ENCODE measurements at places on chromosomes 4 and X. TPM values are rescaled to one million over a fixed set of nuclear protein-coding genes. Genes with fewer than 3 reads are reported as not detected.

PPP1R3F gene
- total RNA-seq: 9.8 TPM

SHOX gene
- not detected for total RNA-seq

IL3RA gene
- 1.6 TPM for total RNA-seq

DACH2 gene
- total RNA-seq: not detected

UGT8 gene
- total RNA-seq: 24.0 TPM

NHS gene
- total RNA-seq: not detected

AADAT gene
- total RNA-seq: not detected

GPR34 gene
- total RNA-seq: not detected

CA5B gene
- total RNA-seq: 17.2 TPM

NUDT10 gene
- 0.36 TPM for total RNA-seq

TLR10 gene
- total RNA-seq: 51.5 TPM

TASL gene
- total RNA-seq: 27.0 TPM

TMEM271 gene
- not detected for total RNA-seq

NAA11 gene
- not detected for total RNA-seq

SPANXC gene
- total RNA-seq: not detected

PIR gene
- total RNA-seq: 0.22 TPM

USP17L5 gene
- not detected for total RNA-seq

TMSB15A gene
- not detected for total RNA-seq

PFKFB1 gene
- 0.47 TPM for total RNA-seq

FGF13 gene
- total RNA-seq: not detected

GC gene
- not detected for total RNA-seq

RIBC1 gene
- 1.7 TPM for total RNA-seq

SPANXN3 gene
- total RNA-seq: not detected

EXOC1 gene
- total RNA-seq: 46.7 TPM

FABP2 gene
- not detected for total RNA-seq

TEX13C gene
- not detected for total RNA-seq

IL2 gene
- not detected for total RNA-seq

ASB9 gene
- not detected for total RNA-seq

STAP1 gene
- 62.3 TPM for total RNA-seq

MAGEB3 gene
- not detected for total RNA-seq

HPRT1 gene
- 19.5 TPM for total RNA-seq

FGFBP2 gene
- total RNA-seq: 0.59 TPM

UNC5C gene
- not detected for total RNA-seq

PROM1 gene
- not detected for total RNA-seq

GAGE13 gene
- not detected for total RNA-seq

GABRE gene
- not detected for total RNA-seq

GAGE1 gene
- total RNA-seq: not detected

CYSLTR1 gene
- total RNA-seq: 43.4 TPM

KLHL34 gene
- 0.59 TPM for total RNA-seq

FGFR3 gene
- total RNA-seq: not detected

DRD5 gene
- total RNA-seq: not detected

CSAG1 gene
- total RNA-seq: not detected

THAP9 gene
- 6.8 TPM for total RNA-seq

SRPX gene
- 0.83 TPM for total RNA-seq

MAGEC2 gene
- not detected for total RNA-seq

CXCL10 gene
- total RNA-seq: not detected

ERAS gene
- not detected for total RNA-seq

SEPTIN6 gene
- total RNA-seq: 310 TPM

C4orf51 gene
- total RNA-seq: not detected

UGT2A3 gene
- not detected for total RNA-seq

MND1 gene
- not detected for total RNA-seq

BEX1 gene
- total RNA-seq: 0.39 TPM

Data from B cell (primary cell).